ENCODE measurements at places on chromosomes 2 and 18.

- H3K36me3 ChIP-seq: no peaks in the 10 kb centered on the region
- peaks cover 3% of the 10 kb centered on the region for H3K4me1 ChIP-seq
- H3K4me3 ChIP-seq: peak overlapping the region; percentile 10
- peak; percentile 72 for DNase-seq
Measured at GRCh38 chr18:56873441-56874140, 222.4 kb downstream of the WDR7 start.

GRCh38 chr18:24910221-24910620, 441.7 kb downstream of the ZNF521 start:
- no peak overlapping the region for H3K27ac ChIP-seq
- H3K27me3 ChIP-seq: no peaks in the 10 kb centered on the region
- H3K36me3 ChIP-seq: no peaks in the 10 kb centered on the region
- H3K4me3 ChIP-seq: no peak overlapping the region
- H3K4me1 ChIP-seq: peaks cover 18% of the 10 kb centered on the region

GRCh38 chr2:180203972-180204371, 196.9 kb upstream of the CWC22 start:
- H3K27ac ChIP-seq: no peak overlapping the region
- H3K4me1 ChIP-seq: no peaks in the 10 kb centered on the region
- no peaks in the 10 kb centered on the region for H3K36me3 ChIP-seq
- no peaks in the 10 kb centered on the region for H3K27me3 ChIP-seq

GRCh38 chr2:238845583-238846377, 2.1 kb upstream of the TWIST2 start:
- no peaks in the 10 kb centered on the region for H3K36me3 ChIP-seq
- H3K27ac ChIP-seq: no peak overlapping the region
- DNase-seq: no peak
- H3K27me3 ChIP-seq: peaks cover 78% of the 10 kb centered on the region
- no peaks in the 10 kb centered on the region for H3K4me1 ChIP-seq
- no peak overlapping the region for H3K4me3 ChIP-seq

- no peak overlapping the region for H3K4me3 ChIP-seq
- H3K36me3 ChIP-seq: no peaks in the 10 kb centered on the region
- H3K27me3 ChIP-seq: no peaks in the 10 kb centered on the region
- no peak for DNase-seq
- no peak overlapping the region for H3K27ac ChIP-seq
- H3K4me1 ChIP-seq: peaks cover 4% of the 10 kb centered on the region
Measured at GRCh38 chr2:130369311-130369964, 13.6 kb downstream of the PTPN18 start.

GRCh38 chr18:47317824-47318508, 66.5 kb upstream of the SKOR2 start:
- no peaks in the 10 kb centered on the region for H3K36me3 ChIP-seq
- H3K4me3 ChIP-seq: no peak overlapping the region
- H3K4me1 ChIP-seq: no peaks in the 10 kb centered on the region
- no peak overlapping the region for H3K27ac ChIP-seq
- no peak for DNase-seq
- peaks cover 5% of the 10 kb centered on the region for H3K27me3 ChIP-seq

- H3K36me3 ChIP-seq: no peaks in the 10 kb centered on the region
- no peak overlapping the region for H3K4me3 ChIP-seq
- no peaks in the 10 kb centered on the region for H3K4me1 ChIP-seq
- no peak for DNase-seq
- H3K27me3 ChIP-seq: no peaks in the 10 kb centered on the region
- H3K27ac ChIP-seq: no peak overlapping the region
Measured at GRCh38 chr2:102081606-102082005, 60.9 kb upstream of the IL1R1 start.

DNA sequence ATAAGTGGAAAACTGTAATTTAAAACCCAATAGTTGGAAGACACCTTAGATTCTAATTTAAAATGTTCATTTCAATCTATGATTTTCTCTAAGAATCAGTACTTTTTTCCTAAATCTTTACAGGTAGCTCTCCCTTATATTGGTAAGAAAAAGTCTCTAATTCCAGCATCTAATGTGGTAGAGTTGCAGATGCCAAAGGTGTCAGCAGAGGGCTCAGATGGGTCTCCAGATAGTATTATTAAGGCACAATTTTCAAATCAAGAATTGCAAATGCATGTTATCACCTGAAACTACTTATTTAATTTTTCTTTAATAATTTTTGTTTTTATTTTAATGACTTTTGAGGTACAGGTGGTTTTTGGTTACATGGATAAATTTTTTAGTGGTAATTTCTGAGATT, 25.5 kb upstream of the ITGA4 start:
- H3K27me3 ChIP-seq: no peaks in the 10 kb centered on the region
- peaks cover 5% of the 10 kb centered on the region for H3K4me1 ChIP-seq
- no peak overlapping the region for H3K4me3 ChIP-seq
- no peak for DNase-seq
- no peaks in the 10 kb centered on the region for H3K36me3 ChIP-seq

DNA sequence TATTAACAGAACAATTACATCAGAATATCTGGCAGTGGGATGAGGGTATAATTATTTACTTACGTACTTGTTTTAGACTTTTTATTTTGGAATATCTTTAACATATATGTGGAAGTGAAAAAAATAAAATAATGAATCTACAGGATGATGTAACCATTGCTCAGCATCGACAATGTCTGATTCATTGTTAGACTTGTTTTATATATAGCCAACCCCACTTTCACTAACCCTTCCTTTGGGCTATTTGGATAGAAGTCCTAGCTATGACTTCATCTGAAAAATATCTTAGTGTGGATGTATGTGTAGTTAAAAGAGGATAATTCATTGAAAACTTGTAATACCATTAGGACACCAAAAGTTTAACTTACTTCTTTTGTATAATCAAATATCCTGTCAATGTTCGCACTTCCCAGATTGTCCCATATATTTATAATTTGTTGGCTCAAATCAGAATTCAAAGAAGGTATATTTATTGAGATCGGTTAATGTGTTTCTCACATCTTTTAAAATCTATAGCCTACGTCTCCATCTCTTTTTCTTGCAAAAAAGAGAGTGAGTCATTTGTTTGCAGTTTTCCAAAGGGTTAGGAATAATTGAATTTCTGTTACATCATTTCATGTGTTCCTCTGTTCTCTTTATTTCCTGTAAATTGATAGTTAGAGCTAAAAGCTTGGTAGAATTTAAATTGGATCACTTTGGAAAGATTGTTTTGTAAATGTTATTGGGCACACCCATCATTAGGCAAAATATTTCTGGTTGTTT, 506.1 kb upstream of the FAM98A start:
- no peak overlapping the region for H3K27ac ChIP-seq
- H3K36me3 ChIP-seq: no peaks in the 10 kb centered on the region
- H3K4me1 ChIP-seq: peaks cover 5% of the 10 kb centered on the region
- H3K4me3 ChIP-seq: no peak overlapping the region
- no peak for DNase-seq

DNA sequence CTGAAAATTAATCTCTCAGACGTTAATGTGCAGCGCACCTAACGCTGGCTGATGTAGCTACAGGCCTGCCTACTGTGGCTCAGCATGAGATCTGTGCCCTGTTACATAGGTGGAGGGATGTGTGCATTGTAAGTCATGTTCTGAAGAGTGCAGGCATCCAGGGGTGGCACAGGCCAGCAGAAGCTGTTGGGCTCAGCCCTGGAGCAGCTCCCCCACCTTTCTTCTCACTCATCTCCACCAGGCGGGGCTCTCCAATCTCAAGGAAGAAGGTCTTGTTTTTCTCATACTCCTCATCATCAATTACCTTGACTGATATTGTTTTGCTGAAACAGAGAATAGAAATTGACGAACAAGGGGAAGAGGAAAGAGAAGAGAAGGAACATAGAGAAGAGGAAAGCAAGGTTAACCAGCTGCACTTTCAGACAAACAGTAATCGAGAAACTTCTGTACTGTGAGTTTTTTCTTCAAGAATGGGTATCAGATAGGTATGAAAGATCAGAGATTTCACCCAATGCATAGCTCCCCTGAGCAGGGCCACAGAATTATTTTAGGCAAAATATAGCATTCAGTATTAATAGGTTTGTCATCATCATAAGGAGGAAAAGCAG, 273.6 kb downstream of the SLC8A1 start:
- no peaks in the 10 kb centered on the region for H3K4me1 ChIP-seq
- H3K36me3 ChIP-seq: no peaks in the 10 kb centered on the region
- no peaks in the 10 kb centered on the region for H3K27me3 ChIP-seq
- DNase-seq: no peak
- no peak overlapping the region for H3K27ac ChIP-seq

GRCh38 chr18:43751203-43751602, 473.9 kb upstream of the SYT4 start:
- no peaks in the 10 kb centered on the region for H3K27me3 ChIP-seq
- no peaks in the 10 kb centered on the region for H3K36me3 ChIP-seq
- no peak for DNase-seq
- no peak overlapping the region for H3K27ac ChIP-seq
- H3K4me1 ChIP-seq: no peaks in the 10 kb centered on the region

DNA sequence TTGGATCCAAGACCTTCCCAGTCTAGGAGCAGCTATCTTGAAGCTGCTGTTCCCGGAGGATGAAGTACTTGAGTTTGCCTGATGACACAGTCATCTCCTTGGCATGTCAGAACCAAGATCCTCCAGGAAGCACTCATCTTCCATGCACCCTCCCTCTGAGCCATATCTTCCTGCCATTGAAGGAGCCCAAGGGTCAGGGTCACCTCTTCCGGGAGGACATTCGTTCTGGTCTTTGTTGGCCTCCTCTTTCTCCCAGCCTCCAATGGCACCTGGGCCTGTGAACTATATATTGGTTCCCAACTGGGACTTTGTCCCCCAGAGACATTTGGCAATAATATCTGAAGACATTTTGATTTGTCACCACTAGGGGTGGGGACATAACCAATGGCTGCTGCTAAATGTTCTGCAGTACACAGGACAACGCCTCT, 4.2 kb upstream of the MYO7B start:
- H3K4me1 ChIP-seq: no peaks in the 10 kb centered on the region
- H3K27me3 ChIP-seq: no peaks in the 10 kb centered on the region
- no peak overlapping the region for H3K4me3 ChIP-seq
- H3K36me3 ChIP-seq: no peaks in the 10 kb centered on the region
- no peak for DNase-seq

DNA sequence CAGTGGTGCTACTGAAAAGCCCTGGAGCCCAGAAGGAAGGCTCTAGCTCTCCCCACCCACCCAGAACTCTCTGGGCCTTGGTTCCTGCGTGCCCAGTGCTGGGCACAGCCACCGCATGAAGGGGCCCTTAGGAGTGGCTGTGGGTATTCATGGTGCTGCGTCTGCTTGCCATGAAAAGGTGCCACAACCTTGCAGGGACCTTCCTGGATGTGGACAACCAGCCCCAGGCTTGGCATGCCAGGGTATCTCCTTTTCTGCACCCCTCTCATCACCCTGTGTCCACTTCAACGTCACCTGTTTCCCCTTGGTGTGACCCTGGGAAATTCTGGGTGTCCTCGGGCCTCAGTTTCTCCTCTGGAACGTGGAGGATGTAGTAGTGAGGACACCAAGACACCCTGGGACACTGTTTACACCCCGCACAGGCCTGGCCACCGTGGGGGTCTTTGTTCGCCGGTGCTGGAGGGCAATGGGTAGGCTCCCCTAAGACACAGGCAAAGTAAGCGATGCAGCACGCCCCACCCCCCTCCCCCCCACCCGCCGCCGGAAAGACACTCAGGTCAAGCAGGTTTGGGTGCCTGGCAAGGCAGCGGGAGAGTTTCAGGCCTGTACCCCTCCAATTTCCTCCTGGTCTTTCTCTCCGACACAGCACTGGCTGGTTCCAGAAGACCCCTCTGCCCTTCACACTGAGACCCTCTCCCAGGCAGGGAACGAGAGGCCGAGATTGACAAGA, 34.8 kb upstream of the TAF1B start:
- H3K27me3 ChIP-seq: no peaks in the 10 kb centered on the region
- H3K36me3 ChIP-seq: no peaks in the 10 kb centered on the region
- DNase-seq: no peak
- H3K27ac ChIP-seq: no peak overlapping the region

DNA sequence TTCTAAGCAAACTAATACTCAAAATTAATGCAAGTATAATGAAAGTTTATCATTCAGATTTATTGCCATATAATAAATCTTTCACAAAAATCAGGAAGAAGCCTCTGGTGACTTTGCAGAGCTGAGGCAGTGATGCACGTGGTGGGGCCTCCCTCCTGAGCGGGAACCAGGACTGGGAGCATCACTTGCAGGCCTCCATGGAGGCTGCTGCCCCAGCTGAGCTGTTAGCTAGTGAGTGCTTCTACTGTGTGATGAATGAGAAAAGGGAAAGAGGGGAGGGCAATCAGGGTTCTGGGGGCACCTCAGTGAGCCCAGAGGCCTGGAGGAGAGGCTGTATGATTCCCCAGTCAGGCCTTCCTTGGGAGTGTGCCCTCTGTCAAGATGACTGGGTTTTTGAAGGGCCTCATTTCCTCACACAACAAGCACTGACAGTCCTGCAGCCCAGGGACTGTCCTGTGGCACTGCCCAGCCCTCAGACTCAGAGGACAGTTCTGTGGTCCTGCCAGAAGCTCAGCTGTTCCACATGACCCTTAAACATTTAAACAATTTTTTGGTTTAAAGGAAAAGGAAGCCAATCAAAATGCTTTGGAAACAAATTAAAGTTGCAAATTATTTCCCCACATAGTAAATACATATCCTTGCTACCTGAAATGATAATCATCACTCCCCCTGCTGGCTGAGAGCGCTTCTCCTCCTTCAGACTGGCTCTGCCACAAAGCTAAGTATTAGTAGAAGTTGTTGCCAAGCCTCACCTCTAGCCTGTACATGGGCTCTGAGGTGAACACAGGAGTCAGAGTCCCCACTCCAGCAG, 90.9 kb upstream of the SMAD7 start:
- no peaks in the 10 kb centered on the region for H3K4me1 ChIP-seq
- peak; percentile 86 for DNase-seq
- H3K27ac ChIP-seq: no peak overlapping the region
- no peaks in the 10 kb centered on the region for H3K27me3 ChIP-seq

- peak; percentile 75 for DNase-seq
- no peak overlapping the region for H3K4me3 ChIP-seq
- peak overlapping the region; percentile 21 for H3K27ac ChIP-seq
- no peaks in the 10 kb centered on the region for H3K36me3 ChIP-seq
Measured at GRCh38 chr2:46335391-46336282, 38.4 kb downstream of the EPAS1 start.

Data from endodermal cell (in vitro differentiated cells).